ENCODE measurements at places on chromosomes 11 and 22.

GRCh38 chr11:66617155-66617834 lies 865 bp downstream of the RBM14 start:
- no peak for DNase-seq

DNA sequence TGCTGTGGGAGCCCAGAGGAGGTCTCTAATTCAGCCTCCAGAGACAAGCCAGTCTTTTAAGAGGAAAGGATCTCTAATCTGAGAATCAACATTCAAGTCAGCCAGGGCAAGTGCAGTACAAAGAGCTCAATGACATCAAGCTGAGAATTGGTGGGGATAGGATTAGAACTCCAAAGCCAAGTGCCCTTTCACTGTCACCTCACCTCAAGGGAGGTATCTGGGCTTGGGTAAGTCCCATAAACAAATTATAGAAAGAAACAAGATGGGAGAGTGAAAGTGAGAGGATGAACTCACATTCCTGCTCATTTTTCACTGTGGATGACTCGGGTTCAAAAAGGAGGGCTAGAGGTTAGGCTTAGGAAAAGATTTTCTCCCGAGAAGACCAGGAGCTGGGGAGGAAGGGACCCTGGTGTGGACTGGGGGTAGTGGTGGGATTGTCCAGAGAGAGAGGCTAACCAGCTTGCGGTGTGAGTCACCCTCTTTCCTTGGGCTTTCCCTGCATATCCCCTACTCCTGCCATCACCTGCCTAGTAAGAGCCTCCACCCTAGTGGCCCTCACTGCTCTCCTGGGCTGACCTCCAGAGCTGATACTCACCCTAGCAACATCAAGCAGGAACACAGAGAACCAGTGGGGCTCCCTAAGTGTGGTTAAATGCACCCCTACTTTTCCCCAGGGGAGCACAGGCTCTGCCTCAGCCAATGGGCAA lies 70.4 kb downstream of the RRM1 start:
- no peak for DNase-seq

- no peak for DNase-seq
Observed at GRCh38 chr11:116502641-116503061, 270.1 kb downstream of the BUD13 start.

DNA sequence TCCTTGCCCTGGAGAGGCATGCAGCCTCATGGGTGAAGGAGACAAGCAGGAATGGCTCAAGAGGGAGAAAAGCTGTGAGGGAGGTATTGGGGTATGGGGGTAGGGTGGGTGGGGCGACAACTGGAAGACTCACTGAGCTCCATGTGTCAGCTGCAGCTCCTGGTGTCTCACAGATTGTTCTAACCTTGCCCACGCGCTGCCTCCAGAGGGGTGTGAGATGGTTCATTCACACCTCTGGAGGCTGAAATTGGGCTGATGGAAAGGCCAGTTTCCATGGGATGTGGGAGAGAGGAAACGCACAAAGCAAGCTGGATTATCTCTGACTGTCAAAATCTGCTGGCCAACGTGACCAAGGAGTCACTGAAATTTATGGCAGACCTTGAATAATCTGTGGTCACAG lies 400.4 kb upstream of the NARS2 start:
- DNase-seq = no peak

DNA sequence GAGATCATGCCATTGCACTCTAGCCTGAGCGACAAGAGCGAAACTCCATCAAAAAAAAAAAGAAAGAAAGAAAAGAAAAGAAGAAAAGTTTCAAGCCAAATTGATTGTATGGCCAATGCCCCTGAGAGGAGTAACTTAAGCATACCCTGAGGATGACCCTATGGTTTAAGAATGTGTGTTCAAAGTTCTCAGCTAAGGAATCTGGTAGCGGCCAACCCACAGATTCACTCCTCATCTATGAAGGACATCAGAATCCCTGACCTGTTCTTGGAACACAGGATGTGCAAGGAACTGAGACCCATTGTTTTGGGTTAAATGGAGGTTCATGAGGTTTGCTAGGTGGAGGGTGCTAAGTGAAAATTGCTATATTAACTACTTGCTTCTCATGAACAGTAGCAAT lies 18.1 kb downstream of the IZUMO1R start:
- no peak for DNase-seq

GRCh38 chr22:27919942-27920755 lies 1.1 kb upstream of the PITPNB start:
- peak; percentile 68 for DNase-seq

DNA sequence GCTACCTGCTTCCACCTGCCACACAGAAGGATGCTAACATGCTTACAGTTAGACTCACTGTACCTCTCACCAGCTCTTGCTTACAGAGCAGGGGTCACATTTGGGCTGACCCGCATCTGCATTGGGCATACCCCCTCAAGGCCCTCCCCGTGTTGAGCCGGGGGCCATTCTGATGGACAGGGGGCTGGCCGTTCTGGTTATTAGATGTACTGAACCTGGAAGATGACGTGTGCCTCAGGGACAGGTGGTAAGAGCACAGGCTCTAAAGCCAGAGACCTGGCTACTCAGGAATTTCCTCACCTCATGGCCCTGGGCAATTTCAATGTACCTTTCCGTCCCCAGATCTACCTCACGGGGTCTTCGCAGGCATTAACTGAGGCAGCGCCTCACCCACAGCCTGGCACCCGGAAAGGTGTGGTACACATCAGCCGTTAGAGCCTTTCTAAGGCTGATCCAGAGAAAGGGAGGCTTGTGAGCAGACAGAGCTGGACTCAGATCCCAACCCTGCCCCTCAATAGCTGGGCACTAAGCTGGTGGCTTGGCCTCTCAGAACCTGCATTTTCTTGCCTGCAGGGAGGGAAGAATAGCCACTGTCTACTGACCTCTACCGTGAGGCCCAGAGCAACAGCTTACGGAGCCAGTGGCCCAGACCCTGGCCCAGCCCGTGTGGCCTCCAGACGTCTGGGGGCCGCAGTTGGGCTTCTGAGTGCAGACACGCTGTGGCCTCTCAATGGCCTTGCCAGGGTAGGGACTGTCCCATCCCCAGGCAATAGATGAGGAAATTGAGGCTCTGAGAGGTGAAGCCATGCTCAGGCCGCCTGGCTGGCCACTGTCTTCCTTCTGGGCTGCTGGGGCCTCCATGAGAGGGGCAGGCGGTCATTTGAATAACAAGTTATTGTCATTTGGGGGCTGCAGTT lies 100.6 kb downstream of the MORC2 start:
- DNase-seq = no peak

- no peak for DNase-seq
Observed at GRCh38 chr11:64490562-64491216, 100.3 kb upstream of the SLC22A12 start.

DNA sequence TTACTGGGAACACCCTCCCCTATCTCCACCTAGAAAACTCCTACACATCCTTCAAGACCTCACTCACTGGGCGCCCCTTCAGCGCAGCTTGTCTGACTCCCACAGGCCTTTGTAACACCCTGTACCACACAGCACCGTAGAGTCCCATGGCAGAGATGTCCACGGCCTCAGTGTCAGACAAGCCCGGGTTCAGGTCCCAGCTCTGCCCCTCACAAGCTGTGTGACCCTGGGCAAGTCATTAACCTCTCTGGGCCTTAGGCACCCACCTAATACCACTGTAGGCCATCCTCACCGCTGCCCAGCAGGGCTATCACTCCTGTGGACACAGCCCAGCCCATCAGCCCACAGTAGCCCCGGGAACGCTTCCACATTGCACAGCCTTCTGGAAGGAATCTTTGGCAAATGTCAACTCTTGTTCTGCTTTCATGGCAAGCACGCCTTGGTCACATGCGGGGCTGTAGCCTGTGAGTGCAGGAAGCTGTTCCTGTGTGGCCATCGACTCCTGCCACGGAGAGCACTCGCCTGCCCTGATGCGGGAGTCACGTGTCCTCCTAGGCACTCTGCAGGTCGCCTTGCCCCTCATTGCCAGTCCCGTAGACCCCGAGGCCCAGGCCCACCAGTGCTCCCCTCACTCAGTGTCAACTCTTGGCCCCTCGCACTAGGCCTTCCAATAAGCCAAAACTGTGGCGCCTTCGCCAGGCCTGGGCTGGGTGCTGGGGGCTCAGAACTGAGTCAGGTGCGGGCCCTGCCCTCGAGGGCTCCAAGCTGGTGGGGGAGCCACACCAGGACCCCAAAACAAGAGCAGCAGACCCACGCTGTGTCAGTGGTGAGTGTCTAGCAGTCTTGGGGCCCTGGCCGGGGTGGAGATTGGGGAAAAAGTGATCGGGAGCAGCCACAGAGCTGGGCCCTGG lies 32.9 kb upstream of the RFPL3 start:
- DNase-seq = no peak

DNA sequence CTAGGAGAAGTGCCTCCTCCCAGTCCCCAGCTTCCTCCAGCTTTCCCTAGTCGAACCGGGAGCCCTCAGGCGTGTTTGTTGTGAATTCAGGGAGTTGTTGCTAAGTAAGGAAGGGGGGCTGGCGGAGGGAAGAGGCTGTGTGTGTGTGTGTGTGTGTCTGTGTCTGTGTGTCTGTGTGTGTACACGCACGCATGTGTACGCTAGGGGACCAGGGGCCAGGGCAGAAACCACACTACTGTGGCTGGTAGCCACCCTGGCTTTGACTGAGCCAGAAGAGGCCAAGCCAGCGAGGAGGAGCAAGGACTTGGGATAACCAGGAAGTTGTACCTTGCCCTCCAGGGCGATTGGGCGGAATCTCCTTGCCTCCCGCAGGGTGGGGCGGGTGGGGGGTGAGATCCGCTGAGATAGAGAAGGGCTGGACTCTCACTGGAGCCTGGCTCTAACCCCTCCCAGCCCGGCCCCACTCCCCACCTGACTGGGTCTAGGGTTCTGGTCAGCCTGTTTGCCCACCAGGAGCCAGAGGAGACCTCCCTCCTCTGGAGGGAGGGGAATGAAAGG lies 7.5 kb downstream of the BCL9L start:
- no peak for DNase-seq

All from OCI-M1 (cell line).